Renal cortical epithelial cell (primary cell): ENCODE measurements at places on chromosomes 4 and X. TPM values are rescaled to one million over a fixed set of nuclear protein-coding genes. Genes with fewer than 3 reads are reported as not detected.

TEX13C gene
- not detected in 2 replicates for total RNA-seq

CNKSR2 gene
- 0.40 and 0.87 TPM in 2 replicates for total RNA-seq

HELQ gene
- total RNA-seq, result 7.1 and 22.2 TPM in 2 replicates

USP51 gene
- total RNA-seq, result 1.0 and 4.5 TPM in 2 replicates

GASK1B gene
- total RNA-seq, result 2.8 and 4.4 TPM in 2 replicates

FAM184B gene
- total RNA-seq, result not detected in 2 replicates

DNA sequence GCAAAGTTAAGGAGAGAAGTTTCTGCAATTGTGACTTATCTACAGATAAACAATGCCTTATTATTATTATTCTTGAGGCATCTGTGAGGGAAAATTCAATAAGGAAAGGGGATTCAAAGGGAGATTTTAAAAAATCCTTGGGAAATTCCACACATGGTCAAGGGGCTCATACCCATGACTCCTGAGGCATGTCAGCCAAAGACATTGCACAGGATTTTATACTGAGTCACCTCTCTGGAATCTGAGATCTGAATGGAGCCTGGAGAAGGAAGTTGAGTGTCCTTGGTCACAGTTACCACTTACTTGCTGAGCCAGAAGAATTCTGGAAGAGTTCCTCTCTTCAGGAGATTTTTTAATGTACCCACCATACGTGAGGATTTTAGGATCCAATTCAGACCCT is 14.4 kb upstream of the CXCL8 start:
- DNase-seq, result peak; percentile 98

GRCh38 chr4:39932776-39933402 is 44.8 kb downstream of the PDS5A start:
- DNase-seq, result no peak

DNA sequence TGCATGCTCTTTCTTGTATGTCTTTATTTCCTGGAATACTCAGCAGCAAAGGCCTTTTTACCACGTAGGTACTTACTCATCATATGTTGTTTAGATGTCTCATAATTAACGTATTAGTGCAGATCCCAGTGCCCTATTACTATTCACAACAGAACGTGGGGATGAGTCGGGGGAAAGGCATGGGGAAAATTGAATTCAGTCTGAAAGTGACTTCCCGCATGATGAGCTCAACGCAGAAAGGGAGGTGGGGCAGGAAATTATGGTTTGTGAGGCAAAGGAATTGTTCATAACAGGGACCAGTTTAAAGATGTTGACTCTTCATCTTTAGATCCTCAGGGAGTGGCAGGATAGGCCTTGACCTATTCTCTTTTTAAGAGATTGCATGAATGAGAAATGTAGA is 2.0 kb upstream of the TMPRSS11D start:
- peak; percentile 85 for DNase-seq

DNA sequence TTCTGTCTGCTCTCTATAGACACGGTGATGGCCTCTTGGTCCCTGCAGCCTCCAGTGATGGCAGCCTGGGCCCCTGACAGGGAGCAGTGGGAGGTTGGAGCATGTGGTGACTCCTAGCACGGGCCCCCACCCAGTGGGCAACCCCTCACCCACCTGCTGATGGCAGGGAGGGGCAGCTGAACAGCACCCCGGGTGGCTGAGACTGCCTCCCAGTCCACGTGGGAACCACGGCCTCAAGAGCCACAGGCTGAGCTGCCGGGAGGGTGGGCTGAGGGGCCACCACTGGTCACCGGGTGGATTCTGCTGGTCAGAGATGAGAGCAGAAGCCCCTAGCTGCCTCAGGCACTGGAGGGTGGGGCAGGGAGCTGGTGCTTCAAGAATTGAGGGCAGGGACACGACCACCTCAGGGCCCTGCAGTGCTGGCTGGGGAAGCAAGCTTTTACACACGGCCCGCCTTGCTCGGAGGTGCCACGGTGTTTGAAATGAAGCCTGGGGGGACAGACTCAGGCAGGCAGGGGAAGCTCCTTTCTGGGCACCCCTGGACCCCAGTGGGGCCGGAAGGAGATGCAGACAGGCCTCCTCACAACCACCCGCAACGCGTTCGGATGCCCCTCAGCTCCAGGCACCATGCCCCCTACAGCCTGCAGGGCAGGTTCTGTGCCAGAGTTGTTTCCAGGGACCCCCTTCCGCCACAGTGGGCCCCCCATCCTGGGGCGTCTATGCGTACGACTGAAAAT is 6.3 kb upstream of the HAUS3 start:
- no peak for DNase-seq

GRCh38 chrX:76827672-76828071 is 400.2 kb downstream of the MAGEE1 start:
- no peak for DNase-seq

GRCh38 chr4:147538711-147539110 is 57.8 kb downstream of the EDNRA start:
- DNase-seq, result no peak
